ENCODE measurements at places on chromosomes 6 and 20.

GRCh38 chr20:57408536-57409233 is 17.5 kb downstream of the RBM38 start:
- no peak for DNase-seq

DNA sequence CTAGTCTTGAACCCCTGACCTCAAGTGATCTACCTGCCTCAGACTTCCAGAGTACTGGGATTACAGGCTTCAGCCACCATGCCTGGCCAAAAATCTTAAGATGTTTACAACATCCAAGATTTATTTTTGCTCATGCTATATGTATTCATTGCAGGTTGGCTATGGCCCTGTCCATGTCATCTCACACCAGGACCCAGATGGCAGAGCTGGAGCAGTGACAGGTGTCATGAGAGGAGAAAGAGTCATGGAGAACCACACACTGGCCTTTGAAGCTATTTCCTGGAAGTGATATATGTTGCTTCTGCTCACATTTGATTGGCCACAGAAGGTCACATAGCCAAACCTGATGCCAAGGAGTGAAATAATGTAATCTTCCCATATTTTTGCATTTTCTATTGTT is 13.8 kb upstream of the DDR1 start:
- DNase-seq: no peak

GRCh38 chr6:29483186-29483585 is 4.6 kb downstream of the MAS1L start:
- no peak for DNase-seq

- no peak for DNase-seq
Measured at GRCh38 chr6:71452697-71453370, 164.2 kb downstream of the OGFRL1 start.

- peak; percentile 18 for DNase-seq
Measured at GRCh38 chr6:80133020-80133419, 26.5 kb downstream of the BCKDHB start.

DNA sequence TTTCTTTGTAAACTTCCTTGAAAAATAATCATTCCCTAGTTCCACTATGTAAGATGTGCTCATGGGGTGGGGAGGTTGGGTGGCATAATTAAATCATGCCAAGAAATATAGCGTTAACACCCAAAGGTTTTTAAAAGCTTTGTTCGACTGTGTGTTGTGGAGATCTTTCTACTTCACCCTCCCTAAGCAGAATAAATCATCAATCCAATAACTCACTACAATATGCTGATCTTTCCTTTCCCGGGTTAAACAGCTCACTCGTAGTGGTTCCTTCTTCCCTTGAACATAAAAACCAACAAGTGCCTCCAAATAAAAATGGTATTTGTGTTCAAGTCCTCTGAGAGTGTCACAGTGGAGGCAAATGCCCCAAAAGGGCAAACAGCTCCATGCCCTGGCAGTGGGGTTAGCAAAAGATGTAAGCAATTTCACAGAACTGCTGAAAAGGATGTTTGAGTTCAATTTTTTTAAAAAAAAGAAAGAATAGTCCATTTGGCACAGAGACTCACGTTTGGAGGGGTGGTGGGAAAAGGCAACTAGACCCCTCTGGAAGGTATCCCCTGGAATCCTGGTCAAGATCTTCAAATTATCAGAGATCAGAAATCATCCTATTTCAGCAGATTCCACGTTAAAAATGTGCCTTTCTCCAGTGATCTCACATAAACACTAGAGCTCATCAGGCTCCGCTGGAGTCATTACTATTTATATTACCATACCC is 99.1 kb downstream of the TFAP2A start:
- no peak for DNase-seq

GRCh38 chr6:30463651-30464618 is 25.4 kb upstream of the HLA-E start:
- DNase-seq: peak; percentile 93
